Kasumi-1 (cell line): ENCODE measurements at places on chromosomes 2 and 18.
A peak's percentile ranks its signal among the peaks of the same experiment; 100 is the strongest.

DNA sequence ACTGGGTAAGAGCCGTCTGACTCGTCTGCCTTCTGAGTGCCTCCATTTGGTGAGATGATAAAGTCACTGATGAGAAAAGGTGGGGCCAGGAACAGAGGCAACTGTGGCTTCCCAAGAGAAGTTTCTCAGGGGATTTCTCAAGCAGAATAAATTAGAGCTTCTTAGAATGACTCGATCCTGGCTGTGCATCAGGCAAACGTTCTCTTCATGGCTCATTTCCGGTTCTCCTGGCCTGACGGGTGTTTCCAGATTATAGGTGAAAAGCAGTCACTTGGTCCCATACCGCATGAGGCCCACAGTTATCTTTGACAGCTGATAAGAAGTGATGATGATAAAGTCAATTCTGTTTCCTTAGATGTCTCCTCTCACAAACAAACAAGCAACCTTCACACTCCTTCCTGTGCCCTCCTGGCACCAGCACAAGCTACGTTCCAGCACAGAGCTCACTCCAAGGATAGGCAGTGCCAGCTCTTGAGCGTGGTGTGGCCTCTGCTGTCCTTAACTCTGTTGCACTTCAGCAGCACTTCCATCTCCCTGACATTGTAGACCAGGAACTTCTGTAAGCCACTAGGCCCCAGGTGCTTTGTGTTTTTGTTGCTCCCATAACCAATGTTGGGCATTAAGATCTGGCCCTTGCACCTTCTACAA, 37.8 kb upstream of the KCNF1 start:
- no peak for DNase-seq

- no peak for DNase-seq
Observed at GRCh38 chr2:31217465-31218200, at the start of gene CAPN14. CAPN14 (minus strand) TSS chr2:31217515; CDS start chr2:31205447, 12,068 bp downstream.

- no peak for DNase-seq
Observed at GRCh38 chr2:217972490-217972889, 30.3 kb downstream of the TNS1 start.

DNA sequence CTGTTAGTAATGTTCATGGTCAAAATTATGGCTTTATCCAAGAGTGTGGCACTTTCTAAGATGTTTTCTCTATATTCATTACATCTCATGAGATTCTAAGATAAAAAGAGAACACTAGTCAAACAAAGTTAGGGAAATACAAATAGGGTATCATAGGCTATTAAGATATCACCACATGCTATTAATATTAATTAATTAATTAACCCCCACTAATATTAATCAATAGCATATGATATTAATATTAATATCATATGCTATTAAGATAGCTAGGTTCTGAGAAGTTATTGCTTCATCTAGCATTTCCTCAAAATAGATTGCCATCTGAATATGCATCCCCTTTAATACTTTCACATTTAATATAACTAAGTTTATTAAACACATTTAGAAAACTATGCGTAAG, 22.1 kb downstream of the DSG3 start:
- DNase-seq: no peak

DNA sequence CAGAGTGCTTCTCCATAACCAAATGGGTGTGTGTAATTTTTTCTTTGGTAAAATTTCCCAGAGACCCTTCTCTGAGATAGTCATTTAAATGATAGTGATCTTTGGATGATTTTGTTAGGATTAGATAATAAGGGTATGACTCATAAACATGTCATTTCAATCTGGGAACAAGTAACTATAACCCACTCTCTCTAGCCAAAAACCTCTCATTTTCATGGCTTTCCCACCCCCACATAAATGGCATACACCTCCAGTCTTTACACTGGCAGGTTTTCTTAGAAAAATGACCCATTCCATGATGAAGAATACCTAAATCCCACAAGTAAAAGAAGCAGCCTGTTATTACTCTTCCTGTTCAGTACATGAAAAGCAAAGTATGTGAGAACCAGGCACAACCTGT, 572.0 kb upstream of the ZEB2 start:
- DNase-seq: no peak

DNA sequence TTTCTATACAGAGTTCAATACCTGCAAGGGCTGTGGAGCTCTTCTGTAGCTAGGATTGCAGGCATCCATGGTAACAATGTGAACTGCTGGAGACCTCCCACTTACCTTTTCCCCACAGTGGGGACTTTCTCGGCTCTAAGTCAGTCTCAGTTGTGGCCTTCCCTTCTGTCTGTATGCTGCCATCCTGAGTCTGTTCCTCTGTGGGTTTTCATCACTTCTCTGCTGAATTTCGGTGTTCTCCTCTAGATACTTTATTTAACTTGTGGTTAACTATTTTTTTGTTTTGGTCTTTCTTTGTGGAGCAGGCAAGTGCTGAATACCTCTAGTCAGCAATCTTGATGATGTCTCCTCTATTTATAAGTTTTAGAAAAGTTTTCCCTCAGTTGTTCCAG, 647.2 kb upstream of the CDH2 start:
- no peak for DNase-seq

DNA sequence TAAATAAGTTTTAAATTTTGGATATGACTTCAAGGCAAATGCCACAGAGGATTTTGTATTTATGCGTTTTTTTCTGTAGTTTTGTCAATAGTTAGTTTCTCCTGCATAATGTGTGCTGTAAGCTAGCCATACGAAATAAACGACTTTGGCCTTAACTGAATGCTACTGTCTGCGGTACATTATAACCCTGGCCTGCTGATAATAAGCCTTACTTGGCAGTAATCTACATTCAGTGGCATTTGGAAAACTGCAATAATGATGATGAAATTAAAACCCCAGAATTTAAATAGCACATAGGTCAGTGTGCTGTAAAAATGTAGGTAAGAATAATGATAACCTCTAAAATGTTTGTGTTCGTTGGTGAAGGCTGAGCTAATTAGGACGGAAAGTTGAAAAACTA, 88.8 kb downstream of the LRP1B start:
- DNase-seq: no peak

- no peak for DNase-seq
Observed at GRCh38 chr2:199775267-199775666, 75.7 kb downstream of the FTCDNL1 start.

- DNase-seq: peak; percentile 91
Observed at GRCh38 chr2:169659320-169659719, 34.9 kb downstream of the CFAP210 start.

GRCh38 chr2:11090187-11090586, 65.1 kb upstream of the SLC66A3 start:
- no peak for DNase-seq

- no peak for DNase-seq
Observed at GRCh38 chr2:40164736-40165508, 287.0 kb downstream of the SLC8A1 start.

DNA sequence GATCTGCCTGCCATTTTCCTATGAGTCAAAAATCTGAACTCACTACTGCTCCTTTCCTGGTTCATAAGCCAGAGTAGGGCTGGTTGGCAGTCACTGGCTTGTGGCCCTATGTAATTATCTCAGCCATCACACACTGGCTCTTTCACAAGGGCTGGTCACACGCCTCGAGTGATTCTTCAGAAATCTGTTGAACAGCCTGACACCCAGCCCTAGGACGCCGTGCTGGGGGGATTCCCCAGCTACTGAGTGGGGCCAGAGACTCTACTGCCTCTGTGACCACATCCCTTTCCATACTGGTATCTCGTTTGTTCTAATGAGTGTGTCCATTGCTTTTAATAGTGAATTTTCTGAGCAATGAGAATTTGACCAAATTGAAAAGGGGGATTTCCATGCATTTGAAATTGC, 45.8 kb upstream of the RBM44 start:
- no peak for DNase-seq

GRCh38 chr2:223591596-223591995, 10.6 kb downstream of the SCG2 start:
- no peak for DNase-seq

- peak; percentile 4 for DNase-seq
Observed at GRCh38 chr2:207484444-207485391, 45.0 kb upstream of the CREB1 start.

- DNase-seq: no peak
Observed at GRCh38 chr2:5370158-5370557, 322.0 kb upstream of the SOX11 start.

DNA sequence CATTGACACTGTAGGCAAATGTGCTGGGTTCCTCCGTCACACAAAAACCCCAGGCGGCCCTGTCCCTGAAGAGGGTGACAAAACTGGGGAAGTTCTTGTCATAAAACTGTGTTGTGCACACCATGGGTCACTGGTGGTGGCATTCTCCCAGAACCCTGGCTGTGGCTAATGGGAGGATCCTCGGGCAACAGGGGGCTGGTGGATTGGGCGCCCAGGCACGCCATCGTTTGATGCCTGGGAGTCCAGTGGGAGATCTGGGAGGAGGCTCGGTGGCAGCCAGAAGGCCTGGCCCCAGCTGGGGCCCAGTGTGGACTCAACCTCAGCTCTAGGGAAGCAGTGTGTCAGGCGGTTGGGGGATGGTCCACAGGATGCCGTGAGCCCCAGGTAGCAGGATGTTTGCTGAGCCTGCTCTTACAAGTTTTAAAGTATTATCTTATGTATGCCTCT, 140.7 kb downstream of the ACOXL start:
- DNase-seq: no peak

DNA sequence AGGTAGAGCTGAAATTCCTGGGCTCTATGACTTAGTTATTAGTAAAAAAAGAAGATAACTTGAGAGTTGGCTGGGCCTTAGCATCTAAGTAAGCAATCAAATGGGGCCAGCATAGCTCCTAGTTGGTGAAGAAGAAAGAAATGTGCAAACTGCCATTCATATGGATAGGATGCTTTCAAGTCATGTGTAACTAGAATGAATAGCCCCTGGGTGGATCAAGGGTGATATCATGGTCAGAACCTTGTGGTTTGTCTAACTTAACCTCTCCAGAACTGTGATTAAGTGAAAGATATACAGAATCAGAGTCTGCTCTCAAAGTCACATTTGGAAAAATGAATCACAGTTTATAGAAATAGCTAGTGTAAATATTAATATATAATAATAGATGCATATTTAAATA, 198.7 kb upstream of the DTNA start:
- DNase-seq: no peak

DNA sequence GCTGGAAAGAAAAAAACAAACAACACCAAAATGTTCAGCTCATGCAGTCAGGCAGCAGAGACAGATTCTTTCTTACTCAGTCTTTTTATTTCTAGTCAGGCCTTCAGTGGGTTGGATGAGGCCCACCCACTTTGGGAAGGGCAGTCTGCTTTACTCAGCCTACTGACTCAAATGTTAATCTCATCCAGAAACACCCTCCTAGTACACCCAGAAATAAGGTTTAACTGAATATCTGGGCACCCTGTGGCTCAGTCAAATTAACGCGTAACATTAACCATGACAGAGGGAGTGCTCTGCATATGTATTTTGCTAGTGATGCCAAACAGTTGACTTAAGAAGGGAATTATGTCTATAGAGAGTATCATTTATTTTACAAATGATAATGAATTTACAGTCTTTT, 401.6 kb downstream of the PARD3B start:
- DNase-seq: no peak

GRCh38 chr2:220452561-220452960, 825.1 kb downstream of the SLC4A3 start:
- DNase-seq: no peak

- no peak for DNase-seq
Observed at GRCh38 chr2:135651717-135652116, 89.9 kb upstream of the UBXN4 start.

- DNase-seq: no peak
Observed at GRCh38 chr2:41871080-41871479, 176.7 kb upstream of the PKDCC start.

- DNase-seq: no peak
Observed at GRCh38 chr2:222965555-222965954, 86.4 kb upstream of the KCNE4 start.

DNA sequence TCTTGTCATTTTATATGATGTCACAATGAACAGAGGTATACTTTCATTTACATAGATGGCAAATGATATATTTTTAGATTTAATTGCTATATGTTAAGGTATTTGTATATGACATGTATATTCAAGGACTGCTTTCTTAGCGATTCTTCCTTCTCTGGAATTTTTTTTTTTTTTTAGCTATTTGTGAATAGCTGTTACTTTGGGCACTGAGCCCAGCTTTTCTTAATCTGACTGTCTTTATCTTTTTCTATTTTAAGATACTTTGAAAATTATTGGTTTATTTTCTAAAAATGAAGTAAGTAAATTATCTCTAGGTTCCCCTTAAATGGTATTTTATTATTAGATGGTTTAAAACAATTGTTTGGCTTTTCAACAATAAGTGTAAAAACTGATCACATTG, 4.0 kb upstream of the GLS start:
- no peak for DNase-seq
